ENCODE measurements at places on chromosomes 5 and 9.

GRCh38 chr9:17578911-17579793 lies at the start of gene SH3GL2:
SH3GL2 (plus strand) TSS chr9:17579066.
- no peak for DNase-seq

DNA sequence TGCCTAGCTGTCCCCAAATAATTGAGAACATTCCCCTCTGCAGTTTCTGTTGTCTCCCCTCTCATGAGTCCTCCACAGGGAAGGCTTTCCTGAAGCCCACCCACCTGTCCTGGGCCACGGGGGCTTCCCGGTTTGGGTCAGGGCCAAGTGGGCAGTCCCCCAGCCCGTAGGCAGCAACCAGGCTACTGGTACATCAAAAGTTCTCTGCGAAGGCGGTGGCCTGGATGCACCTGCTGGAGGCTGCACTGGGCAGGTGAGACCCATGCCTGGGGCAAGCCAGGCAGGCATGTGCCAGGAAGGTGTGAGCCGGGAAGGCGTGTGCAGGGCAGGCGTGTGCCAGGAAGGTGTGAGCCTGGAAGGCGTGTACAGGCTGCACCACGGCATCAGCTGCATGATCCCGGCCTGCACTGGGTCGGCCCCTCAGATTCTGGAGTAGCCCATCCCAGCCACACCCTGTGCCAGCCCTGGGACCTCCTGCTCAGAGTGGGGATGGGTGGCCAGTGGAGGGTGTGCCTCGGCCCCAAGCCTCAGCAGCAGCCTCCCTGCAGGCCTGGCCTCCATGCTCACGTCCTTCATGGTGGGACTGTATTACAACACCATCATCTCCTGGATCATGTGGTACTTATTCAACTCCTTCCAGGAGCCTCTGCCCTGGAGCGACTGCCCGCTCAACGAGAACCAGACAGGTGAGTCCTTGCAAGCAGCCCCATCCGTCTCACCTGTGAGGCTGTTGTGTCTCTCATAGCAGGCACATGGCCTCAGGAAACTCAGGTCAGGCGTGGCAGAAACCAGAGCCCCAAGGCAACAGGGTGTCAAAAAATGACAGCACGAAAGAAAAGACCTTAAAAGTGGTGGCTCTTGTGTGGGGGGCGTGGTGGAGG lies 8.7 kb downstream of the SLC6A19 start:
- DNase-seq, result no peak

GRCh38 chr5:14376789-14377188 lies 204.8 kb upstream of the OTULINL start:
- no peak for DNase-seq

DNA sequence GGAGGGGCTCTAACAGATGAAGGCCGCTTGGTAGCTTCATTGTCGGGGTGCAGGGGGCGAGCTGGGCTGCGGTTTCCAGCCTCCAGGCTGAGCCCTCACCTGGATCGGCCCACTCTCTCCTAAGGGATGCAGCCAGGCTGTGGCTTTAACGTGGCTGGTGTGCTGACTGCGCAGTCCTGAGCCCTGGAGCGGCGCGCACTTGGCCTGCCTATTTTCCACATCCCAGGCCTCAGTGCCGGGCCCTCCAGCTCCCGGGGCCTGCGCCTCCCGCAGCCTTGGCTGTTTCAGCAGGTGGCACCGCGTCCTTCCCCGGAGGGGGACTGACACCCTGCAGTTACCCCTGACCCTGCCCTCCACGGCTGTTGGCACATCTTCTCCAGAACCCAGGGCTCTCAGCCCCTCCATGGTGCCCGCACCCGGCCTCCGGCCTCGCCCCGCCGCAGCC lies 1.4 kb downstream of the RNU6ATAC start:
- DNase-seq, result no peak

- no peak for DNase-seq
Measured at GRCh38 chr5:80761176-80761575, 106.4 kb upstream of the DHFR start.

GRCh38 chr5:81180780-81181460 lies 52.2 kb upstream of the CKMT2 start:
- no peak for DNase-seq

GRCh38 chr5:36236801-36237200 lies 4.9 kb downstream of the NADK2 start:
- DNase-seq, result no peak

DNA sequence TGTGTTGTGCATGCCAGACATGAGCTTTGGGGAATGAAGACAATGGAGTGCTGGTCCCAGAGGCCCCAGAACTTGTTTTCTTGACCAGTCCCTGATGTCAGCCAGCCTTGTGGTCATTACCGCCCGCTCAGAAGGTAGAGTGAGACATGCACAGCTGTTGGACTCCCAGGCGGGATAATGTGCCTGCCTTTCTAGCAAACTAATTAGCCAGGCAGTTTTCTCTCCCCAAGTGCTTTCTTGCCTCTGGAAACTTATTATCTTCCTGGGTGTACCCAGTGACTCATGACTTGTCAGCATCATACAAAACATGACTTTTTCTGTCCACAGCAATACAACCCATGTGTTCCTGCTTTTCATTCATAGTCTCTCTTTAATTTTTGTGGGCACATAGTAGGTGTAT lies 131.1 kb downstream of the RMI1 start:
- no peak for DNase-seq

GRCh38 chr9:78609450-78609849 lies 312.5 kb downstream of the PSAT1 start:
- no peak for DNase-seq

DNA sequence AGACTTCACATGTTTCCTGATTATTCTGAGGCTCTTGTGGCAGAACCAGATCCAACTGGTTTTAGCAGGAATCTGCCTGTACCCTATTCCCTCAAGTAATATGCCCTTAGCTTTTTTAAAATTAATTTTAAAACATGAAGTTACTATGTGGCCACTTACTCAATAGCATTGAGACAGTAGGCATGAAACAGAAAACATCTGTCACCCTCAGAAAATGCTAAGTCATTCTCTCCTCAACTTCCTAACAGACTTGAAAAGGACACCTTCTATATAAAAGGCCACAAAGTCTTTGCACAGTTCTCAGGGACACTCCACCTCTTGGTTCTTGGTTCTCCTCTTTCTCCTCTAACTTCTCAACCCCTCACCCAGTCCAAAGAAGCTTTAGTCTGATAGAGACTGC lies 277.8 kb downstream of the RAB3C start:
- DNase-seq, result no peak

- DNase-seq, result no peak
Measured at GRCh38 chr9:133535306-133535877, 888 bp downstream of the ADAMTSL2 start.

DNA sequence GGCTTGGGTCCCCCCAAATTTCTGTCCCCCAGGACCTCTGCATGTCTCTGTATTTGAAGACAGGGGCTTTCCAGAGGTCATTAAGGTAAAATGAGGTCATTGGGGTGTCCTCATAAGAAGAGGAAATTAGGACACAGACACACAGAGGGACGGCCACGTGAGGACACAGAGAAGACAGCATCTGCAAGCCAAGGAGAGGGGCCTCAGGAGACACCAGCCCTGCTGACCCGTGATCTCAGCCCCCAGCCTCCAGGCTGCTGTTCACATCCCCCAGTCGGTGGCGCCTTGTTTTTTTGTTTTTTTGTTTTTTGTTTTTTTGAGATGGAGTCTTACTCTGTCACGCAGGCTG lies 1.2 kb upstream of the CCDC183 start:
- DNase-seq, result no peak

- no peak for DNase-seq
Measured at GRCh38 chr5:59327191-59327980, 566.1 kb downstream of the PDE4D start.

GRCh38 chr5:155665361-155665760 lies 651.8 kb downstream of the KIF4B start:
- no peak for DNase-seq

GRCh38 chr9:3628239-3628638 lies 102.4 kb upstream of the RFX3 start:
- DNase-seq, result no peak

DNA sequence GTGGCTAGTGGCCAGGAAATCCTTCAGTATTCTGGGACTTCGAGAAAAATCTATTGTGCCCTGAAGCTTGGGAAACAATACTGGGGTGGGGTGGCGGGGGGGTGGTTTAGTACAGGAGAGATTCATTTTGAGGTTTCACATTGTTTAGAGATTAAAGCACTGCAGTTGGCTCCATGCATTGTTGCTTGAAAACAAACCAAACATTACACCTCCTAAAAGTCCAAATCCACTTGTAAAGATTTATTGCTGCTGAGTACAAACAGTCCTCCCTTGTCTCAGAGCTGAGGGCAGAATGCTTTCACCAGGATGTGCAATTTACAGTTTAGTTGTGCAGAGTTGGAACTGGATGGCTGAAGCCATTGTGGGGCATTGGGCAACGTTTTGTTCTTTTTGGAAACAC lies 49.4 kb downstream of the GGTA1 start:
- DNase-seq, result no peak

- DNase-seq, result no peak
Measured at GRCh38 chr5:149863830-149864229, 80.8 kb downstream of the PDE6A start.

- no peak for DNase-seq
Measured at GRCh38 chr9:18536554-18536953, 62.6 kb downstream of the ADAMTSL1 start.

DNA sequence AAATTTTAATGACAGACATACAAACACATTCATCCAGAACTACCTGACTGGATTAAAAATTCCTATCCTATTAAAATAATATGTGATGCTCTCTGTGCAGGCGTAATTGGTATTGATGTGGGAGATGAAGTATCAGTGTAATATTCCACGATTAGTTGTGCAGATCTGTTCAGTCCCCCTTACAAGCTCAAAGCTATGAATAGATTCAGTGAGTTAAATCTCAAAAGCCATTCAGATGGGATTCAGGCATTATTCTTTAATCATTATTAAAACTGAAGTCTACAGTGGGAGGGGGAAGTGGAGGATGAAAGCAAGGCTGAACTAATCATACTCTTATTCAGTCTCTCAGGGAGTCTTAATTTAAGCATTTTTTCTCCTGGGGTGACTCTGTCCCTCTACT lies 855.8 kb downstream of the EFNA5 start:
- no peak for DNase-seq

DNA sequence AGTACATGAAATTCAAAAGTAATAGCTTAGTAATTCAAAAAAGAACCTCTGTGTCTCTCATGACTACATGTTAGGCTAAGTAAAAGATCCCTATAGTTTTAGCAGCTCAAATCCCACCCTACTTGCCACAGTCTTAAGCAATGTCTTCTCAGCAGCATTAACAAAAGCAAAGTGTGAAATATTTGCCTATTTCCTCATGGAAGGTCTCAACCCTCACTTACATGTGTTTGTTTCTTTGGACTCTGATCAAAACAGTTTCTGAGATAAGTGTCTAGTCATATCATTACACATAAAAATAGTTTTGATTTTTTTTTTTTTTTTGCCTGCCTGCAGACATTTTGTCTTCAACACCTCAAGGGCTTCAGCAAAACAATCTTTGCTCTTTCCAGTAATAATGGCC lies 310.5 kb downstream of the CETN3 start:
- DNase-seq, result no peak

GRCh38 chr9:70049236-70049635 lies 5.6 kb downstream of the MAMDC2 start:
- DNase-seq, result no peak

- no peak for DNase-seq
Measured at GRCh38 chr5:62327138-62328053, 21.4 kb downstream of the KIF2A start.

DNA sequence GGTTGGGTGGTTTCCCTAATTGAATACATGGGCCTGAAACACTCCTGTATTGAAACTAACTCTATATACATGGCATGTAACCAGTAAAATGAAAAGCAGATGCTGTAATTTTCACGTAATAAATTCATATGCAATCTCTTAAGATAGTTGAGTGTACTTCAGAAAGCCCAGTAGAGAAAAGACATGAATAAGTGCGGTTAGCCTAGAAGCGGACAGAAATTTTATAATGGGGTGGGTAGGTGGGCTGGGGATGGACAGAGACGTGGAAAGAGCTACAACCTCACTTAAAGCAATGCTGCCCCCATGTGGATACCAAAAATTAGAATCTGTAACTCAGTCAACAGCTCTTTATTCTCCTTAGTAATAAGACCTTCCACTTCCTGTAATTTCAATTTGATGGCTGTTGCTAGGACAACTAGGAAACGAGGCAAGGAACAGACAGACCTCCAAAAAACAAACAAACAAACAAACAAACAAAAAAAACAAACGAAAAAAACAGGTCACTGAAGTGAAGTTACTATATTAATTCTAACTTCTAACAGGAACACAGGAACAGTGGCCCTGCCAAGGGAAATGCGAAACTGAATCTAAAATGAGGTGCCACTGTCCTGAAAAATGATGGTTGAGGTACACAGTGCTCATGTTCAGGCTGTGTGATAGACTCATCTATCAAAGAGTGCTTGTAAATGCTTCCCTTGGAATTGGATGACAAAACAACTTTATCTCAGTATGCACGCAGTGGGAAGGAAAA lies 103.4 kb upstream of the GNA14 start:
- peak; percentile 25 for DNase-seq

DNA sequence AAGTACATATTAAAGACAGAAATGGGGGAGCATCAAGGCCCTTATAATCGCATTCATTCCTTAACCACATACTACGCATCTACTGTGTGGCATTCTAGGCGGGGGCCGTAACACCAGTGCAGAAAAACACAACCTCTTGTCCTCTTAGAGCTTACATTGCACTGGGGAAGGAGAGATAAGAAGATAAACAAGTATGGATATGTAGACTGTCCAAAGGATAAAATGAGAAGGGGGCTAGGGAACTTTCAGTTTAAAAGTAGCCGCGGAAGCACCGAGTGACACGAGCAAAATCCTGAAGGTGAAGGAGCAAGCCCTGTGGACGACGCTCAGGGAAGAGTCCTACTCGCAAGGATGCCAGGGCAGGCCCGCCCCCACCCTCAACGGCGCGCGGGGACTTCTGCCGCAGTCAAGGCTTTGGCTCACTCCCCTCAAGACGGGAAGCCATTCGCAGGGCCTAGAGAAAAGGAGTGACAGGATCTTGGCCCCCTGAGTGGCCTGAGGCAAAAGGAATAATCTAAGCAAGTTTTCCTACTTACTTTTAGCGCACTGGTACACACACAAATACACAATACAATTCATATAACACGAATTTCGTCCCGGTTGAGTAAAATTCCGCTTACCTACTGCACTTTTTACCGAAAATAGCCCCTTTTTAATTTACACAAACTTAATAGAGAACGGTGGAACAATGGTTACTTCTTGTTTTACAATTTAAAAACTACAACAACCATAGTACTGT lies 1.3 kb upstream of the NIPBL start:
- peak; percentile 74 for DNase-seq

- DNase-seq, result no peak
Measured at GRCh38 chr9:27227192-27227591, 69.8 kb downstream of the EQTN start.

- DNase-seq, result no peak
Measured at GRCh38 chr5:59522201-59522831, 371.2 kb downstream of the PDE4D start.

Data from CD4-positive, alpha-beta memory T cell (primary cell).